NCI-H1930 (cell line): ENCODE measurements at places on chromosomes 1 and 21.

- DNase-seq, result no peak
Measured at GRCh38 chr1:179034720-179035119, 9.0 kb downstream of the FAM20B start.

DNA sequence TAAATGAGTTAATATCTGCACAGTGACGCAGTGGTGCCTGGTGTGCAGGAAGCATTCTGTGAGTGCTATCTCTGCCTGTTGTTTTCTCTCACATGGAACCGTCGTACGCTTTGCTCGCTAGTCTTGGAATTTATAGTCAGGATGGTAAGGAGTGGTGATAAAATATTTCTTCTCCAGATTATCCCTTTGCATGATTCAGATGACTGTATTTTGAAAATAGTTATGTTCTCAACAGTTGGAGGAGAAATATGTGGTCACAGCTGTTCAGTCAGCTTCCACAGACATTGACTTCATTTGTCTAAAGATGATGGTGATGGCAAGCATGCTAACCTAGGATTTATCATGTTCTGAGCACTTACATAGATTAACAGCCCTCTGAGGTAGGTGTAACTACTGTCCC, 41.3 kb upstream of the VAMP3 start:
- no peak for DNase-seq

- no peak for DNase-seq
Measured at GRCh38 chr1:17909634-17910033, 154.5 kb downstream of the ACTL8 start.

DNA sequence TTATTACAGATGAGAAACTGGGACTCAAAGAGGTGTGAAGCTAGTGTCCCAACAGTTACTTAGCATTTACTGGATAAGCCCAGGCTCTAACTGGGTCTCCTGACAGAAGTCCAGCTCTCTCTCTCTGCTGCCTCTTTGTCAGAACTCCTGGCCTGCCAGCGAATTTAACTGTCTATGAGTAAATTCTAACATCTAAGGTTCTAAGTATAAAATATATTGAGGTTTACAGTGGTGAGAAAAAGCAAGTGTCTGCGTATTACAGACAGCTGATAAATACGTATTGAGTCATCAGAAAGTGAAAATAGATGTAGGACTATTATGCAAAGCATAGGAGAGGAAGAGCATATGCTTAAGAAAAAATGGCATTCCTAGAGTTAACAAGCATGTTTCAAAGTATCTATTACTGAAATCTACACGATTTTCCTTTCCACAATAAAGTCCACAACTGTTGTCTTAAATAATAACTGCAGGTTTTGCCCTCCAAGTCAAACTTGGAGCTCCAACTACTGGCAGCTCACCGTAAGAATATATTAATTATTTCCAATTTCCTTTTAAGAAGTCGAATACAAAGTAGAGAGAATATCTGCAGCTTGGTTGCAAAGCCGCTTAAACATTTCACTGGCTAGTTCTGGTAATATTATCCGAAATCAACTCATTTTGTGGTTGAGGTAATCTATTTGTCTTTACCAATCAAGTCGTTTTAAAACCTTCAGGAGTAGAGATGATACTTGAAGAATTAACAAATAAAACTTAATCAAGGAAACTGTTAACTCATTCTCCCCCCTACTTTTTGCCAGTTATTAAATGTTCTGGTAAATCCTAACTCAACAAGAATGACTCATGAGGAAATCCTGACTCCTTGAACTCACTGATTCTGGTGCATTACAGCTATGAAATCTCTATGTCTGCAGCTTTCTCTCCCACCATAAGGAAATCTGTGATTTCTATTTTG, 1.4 kb upstream of the RGS2 start:
- no peak for DNase-seq

GRCh38 chr1:244757091-244757939, 78.1 kb upstream of the COX20 start:
- no peak for DNase-seq

- no peak for DNase-seq
Measured at GRCh38 chr1:206029484-206029883, 5.8 kb upstream of the CTSE start.

GRCh38 chr21:31886915-31887314, 14.1 kb downstream of the HUNK start:
- DNase-seq, result no peak

GRCh38 chr1:65292861-65293593, 16.3 kb upstream of the DNAJC6 start:
- no peak for DNase-seq

GRCh38 chr1:1067284-1067859, 6.7 kb downstream of the RNF223 start:
- DNase-seq, result no peak

- DNase-seq, result no peak
Measured at GRCh38 chr1:110620250-110620615, 14.1 kb upstream of the KCNA2 start.

GRCh38 chr1:112429749-112430148, 33.7 kb downstream of the CTTNBP2NL start:
- DNase-seq, result no peak

DNA sequence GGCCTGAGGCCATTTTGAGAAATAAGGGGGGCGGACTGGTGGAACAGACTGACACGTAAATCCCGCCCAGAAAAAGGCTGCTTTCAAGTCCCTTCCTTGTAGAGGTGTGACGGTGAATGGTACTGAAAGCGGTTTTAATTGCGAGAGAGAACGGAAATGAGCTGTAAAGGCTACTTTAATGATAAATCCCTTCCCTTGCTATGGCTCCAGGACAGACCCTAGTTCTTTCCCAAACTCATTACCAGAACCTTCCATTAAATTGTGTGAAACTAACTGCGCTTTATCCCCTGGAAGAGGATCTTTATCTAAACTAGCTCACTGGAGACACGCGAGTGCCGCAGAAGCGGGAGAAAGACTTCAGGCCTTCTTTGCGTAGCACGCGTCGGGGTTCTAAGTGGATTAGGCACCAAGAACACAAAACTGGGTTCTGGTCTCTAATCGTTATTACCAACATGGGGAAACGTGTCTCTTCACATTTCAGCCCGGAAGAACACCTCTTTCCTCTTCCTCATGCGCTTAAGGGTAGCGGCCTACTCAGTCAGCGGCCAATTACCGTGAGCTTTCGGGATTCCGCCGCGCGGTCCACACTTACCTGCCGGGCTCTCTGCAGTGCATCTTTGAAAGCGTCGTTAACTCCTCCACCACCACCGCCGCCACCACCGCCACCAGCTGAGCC, 441 bp downstream of the FUBP1 start:
- peak; percentile 41 for DNase-seq

DNA sequence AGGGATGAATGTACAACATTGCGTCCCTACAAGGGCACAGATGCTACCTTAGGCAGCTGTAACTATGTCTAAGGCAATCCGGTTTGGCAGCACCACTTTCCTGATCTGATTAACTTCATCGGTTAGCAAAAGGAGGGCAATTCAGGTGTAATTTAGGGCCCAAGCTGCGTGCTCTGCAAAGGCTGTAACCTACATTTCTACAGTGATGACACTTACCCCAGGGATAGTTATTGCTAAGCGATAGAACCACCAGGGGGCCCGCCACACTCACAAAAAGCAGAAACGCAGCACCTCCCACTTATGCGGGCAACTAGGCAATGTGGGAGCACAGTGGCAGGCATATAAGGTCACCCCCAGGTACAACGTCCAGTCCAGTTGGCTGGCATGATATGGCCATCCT, 113.5 kb downstream of the GDAP2 start:
- no peak for DNase-seq

- DNase-seq, result no peak
Measured at GRCh38 chr21:42092771-42093170, 21.7 kb downstream of the UMODL1 start.

DNA sequence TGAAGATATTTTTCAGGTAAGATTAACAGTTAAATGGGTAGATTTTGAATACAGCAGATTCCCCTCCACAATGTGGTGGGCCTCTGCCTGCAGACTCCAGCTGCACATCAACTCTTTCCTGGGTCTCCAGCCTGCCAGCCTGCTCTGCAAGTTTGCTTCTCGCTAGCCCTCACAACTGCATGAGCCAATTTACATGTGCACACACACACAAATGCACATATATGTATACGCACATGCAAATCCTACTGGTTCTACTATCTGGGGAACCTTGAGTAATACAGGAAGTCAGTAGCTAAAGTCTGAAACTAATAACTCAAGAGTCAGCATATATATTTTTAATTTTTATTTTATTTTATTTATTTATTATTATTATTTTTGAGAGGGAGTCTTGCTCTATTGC, 34.8 kb upstream of the QSOX1 start:
- DNase-seq, result no peak

GRCh38 chr1:89973471-89974127, 21.3 kb upstream of the ZNF326 start:
- no peak for DNase-seq

DNA sequence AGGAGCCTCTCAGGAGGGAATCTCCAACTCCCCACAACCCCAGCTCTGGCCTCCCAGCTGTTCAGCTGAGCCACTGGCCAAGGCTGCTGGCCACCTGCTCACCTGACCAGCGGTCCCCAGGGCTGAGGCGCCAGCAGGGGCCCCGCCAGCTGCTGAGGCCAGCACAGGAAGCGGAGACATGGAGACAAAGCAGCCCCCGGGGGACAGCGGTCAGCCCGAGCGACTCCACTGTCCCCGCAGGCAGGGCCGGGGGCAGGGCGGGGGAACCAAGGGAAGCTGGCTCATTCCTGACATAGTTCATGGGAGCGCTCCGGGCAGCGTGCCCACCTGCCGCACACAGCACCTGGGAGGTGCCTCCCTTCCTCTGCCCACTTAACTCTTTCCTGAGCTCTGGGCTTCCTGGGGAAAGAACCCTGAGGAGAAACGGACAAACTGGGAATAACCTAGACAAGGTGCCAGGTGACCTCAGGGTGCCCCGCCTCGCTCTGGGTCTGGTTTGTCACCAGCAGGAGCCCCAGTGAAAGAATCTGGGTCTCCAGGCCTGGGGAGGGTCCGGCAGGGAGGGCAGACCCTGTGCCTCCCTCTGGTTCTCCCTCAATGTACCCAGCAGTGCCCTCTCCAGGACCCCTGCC, 10.7 kb downstream of the EPHA2 start:
- DNase-seq, result no peak

- DNase-seq, result no peak
Measured at GRCh38 chr1:112589766-112590165, 29.2 kb downstream of the ST7L start.

GRCh38 chr1:179825798-179826460, 51.7 kb downstream of the TOR1AIP2 start:
- DNase-seq, result no peak

GRCh38 chr1:228090613-228091081, 8.1 kb downstream of the ARF1 start:
- DNase-seq, result no peak

GRCh38 chr21:35932232-35932911, 128.0 kb downstream of the SETD4 start:
- no peak for DNase-seq

GRCh38 chr1:119674835-119675289, 26.8 kb upstream of the ZNF697 start:
- DNase-seq, result no peak

DNA sequence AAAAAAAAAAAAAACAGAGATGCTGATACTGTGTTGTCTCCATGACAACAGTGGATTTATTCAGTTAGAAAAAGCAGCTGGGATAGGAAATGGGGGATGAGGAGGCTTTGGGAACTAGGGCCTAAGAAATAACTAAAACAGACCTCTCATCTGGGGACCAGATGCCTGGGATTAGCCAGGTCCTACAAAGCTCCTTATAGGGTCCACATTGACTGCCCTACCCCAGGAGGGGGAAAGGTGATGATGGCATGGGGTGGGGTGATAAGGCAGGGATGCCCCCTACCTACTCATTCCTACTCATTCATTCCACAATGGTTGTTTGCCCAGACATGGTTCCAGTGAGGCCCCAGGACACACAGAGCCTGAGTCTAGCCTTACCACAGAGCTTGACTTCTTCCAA, 131.2 kb downstream of the PLXNA2 start:
- no peak for DNase-seq
